ENCODE measurements at places on chromosomes 12 and 14. TPM values are rescaled to one million over a fixed set of nuclear protein-coding genes. Genes with fewer than 3 reads are reported as not detected.
A peak's percentile ranks its signal among the peaks of the same experiment; 100 is the strongest.

DNA sequence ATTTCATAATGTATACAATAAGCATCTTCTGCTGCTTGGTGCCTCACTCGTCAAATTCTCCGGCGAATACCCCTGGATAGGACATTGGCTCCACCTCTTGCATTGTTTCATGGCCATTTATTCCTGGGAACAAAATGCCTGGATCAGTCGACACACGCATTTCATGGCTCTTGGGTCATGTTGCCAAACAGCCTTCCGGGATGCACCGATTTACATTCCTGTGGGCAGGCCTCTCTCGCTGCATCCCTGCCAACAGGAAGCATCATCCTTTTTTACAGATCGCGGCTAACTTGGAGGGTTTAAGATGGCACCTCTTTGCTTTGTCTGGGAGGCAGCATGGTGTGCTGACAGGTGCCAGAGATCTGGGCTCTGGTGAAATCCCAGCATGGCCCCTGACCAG is 32.7 kb upstream of the RIMBP2 start:
- no peak for DNase-seq

DNA sequence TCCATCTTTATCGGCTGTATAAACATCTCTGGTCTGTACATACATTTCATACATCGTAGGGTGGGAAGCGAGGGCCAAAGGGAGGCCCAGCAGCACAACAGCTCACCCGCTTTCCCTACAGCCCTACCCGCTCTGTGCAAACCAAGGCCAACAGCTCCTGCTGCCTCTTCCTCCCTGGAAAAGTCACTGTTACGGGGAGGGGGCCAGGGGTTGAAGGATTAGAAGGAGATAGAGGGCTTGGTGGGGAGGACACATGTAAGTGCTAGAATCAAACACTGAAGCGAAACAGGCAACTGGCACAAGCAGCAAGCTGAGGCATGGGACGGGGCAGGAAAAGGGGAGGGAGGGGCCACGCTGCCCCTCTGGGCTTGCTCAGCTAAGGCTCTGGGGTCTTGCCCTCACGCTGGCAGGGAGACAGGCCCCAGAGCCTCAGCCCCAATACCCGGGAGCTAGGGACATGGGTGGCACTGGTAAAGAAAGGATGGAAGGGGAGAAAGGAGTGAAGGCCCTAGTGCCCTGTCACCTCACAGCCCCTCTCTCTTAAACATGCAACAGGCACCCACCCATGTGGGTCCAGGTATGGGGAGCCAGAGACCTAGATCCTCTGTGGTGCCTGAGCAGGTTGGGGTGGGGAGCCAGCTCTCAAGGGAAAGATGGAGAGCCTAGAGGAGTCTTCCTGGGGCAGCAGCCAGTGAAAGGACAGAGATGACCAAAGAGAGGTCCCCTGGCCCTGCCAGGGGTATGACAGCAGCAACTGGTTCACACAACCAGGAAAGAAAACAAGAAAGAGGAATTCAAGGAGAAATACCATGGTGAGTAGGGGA is 14.4 kb downstream of the SPRYD3 start:
- no peak for DNase-seq

DNA sequence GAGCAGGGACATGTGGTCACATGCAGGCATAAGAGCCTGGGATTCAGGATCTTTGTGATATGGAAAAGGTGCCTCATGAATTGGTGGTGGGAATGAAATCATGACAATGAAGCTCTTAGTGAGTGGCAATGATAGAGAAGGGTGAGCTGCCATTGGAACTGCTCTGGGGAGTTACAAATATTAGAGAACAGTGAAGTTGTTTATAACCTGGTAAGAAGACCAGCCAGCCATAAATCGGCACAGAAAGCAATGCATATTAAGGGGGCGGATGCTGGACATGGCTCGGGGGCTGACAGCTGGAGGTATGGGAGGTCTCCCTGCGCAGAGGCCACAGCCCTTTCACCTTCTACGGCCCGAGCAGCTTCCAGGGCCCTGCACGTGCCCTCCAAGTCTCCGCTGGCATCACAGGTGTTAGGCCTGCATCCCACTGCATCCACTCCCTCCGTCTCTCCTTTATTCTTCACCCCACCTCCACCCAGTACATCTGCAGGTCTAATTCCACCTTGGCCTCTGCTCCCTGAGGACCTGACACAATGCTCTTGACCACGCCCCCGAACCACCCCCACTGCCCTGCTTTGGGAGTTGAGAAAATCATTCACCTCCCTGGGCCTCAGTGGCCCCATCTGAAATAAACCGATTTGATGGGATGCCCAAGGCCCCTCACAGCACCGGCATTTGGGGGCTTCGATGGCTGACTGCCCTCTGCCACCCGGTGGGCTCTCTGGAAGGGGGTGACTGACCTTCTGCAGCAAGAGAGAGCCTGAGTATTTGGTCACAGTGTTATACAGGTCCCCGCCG is 4.1 kb downstream of the CACNA2D4 start:
- DNase-seq = no peak

DNA sequence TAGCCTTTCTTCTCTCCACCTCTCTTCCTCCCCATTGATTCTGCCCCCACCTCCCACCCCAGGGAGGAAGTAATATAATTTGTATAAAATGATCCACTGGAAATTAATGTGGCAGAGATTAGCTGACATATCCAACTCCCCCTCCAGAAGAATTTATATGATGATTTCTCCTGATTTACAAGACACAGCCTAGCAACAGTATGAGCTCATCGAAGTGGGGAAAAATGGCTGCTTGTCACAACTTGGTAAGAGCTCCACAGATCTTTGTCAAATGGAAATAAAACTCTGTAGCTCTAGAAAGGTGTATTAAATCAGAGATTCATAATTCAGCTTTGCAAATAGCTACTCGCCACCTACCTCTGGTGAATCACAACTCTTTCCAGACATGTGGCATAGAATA is 195.7 kb downstream of the NOVA1 start:
- DNase-seq = no peak

DNA sequence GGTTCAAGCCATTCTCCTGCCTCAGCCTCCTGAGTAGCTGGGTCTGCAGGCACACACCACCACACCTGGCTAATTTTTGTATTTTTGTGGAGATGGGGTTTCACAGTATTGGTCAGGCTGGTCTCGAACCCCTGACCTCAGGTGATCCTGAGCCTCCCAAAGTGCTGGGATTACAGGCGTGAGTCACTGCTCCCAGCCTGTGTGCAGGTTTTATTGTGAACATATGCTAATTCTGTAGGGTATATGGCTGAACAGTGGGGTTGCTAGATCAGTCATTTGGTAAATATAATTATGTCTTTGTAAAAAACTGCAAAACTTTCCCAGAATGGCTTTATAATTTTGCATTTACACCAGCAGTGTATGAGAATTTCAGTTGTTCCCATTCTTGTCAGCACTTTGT is 85.9 kb downstream of the RCOR1 start:
- DNase-seq = no peak

GRCh38 chr12:87848248-87848868 is 180.8 kb downstream of the C12orf50 start:
- no peak for DNase-seq

POP5 gene
- total RNA-seq = 26.7 TPM

GRCh38 chr12:27555925-27556778 is 32.1 kb downstream of the PPFIBP1 start:
- no peak for DNase-seq

GRCh38 chr12:42426746-42427145 is 100.8 kb downstream of the PPHLN1 start:
- no peak for DNase-seq

GRCh38 chr14:22159099-22159498 is 429.9 kb downstream of the DAD1 start:
- no peak for DNase-seq

GRCh38 chr12:112419297-112420133 is 768 bp downstream of the PTPN11 start:
- no peak for DNase-seq

DNA sequence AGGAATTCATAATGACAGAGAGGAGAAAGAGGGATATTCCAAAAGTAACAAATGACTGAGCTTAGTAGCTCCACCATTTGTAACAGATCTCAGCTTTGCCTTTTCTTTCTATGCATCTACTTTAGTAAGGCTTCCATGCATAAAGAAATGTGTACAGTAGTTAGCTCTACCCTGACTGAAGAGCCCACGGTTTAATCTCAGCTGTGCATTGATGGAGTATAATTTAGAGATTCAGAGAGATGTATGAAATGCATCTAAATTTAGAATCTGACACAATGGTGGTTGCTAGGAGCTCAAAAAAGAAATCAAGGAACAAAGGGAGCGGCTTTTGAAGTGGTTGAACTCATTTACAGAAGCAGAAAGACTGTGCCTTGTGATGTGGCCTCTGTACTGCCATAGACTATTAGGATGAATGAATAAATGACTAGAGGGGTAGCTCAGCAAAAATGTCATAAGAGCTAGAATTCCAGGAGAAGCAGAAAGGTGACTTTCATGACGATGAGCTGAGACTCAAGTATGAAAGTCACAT is 838.6 kb downstream of the RPS29 start:
- no peak for DNase-seq

DNA sequence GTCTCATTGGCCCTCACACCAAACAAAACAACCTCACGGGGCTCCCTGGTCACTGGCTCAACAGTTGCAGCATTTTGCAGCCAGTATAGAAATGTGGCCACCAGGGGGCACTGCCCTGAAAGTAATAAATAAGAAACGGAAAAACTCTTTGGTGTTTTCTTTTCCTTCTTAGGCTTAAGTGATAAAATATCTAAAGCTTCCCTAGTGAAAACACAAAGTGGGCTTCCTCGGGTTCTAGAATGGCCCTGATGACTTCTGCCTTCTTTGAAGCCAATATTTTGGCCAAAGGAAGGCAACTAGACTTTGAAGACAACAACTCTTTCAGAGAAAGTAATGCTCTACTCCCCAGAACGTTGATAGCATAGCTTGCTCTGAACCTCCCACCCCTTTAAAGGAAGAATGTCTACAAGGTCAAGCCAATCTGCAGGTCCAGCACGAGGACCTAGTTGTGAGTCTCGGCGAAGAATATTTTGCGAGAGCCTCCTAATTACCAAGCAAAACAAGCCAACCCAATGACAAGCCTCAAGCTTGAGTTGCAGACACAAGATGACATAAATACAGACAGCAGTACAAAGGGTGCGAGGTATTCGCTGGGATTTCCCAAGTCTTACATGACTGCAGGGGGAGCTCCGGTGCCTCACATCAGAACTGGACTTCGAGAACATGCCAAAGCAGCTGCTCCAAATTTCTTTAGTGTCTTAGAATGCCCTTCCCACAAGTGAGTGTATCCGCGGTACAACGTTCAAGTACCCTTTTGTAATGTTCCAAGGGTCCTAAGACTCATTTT is 2.6 kb downstream of the ITPK1 start:
- DNase-seq = peak; percentile 12

DNA sequence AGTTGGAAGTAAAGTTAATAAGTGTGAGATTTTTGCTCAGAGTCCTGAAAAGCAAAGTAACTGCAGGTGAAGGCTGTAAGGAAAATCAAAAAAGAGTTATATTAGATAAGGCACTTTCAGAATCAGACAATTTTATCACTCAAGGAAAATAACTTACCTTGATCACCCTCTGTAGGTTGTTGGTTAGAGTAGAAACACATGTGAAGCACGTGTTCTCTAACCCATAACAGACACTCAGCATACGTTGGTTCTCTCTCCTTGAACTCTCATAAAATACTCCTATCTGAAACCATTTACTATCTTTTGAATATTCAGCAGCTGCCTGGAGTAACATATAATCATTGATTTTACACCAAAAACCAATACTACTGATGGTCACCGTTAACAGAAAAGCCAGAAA is 335.5 kb downstream of the KCNH5 start:
- no peak for DNase-seq

DNA sequence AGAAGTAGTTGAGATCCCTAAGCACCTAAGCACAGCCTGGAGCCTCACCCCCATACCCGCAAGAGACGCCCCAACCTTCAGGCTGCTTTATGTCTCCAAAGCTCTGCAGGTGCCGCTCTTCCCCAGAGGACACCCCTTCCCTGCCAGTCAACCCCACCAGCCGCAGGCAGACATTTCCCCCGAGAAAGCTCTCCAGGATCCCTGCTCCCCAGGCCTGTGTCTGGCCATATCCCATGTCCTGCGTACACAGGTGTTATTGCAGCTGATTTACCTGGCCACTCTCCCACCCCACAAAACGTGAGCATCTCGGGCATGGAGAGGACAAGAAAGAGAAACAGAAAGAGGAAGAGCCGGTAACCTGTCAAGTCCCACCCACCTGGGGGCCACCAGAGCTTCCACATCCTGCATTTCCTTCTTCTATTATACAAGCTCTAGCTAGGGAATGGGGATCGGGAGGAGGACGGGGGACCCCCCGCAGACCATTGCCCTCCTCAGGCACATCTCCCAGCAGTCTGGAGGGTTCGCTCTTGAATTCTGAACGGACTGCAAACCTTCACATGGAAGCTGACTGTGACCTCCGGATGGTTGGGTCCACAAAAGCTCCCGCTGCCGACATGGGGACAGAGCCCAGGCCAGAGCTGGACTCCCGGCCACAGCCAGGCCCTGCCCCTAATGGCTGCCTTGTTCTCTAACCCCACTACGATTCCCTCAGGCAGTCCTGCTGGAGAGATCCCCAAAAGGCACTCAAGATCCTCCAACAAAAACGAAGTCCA is 17.6 kb downstream of the CCDC88C start:
- DNase-seq = no peak

DNA sequence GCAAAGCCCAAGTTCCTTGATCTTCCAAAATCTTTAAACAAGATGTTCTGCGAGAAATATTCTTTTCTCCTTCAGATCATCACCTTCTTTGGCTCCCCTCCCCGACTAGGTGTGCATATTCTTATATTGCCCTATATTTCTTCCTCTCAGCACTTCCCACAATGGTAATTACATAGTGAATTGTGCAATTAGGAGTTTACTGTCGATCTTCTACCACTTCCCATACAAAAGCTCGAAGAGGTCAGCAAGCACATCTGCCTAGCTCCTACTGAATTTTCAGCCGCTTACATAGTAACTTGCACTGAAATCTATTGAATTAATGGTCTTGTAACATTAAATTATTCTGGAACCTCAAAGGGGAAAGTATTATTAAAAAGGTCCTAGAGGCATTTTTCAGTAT is 16.7 kb downstream of the OSBPL8 start:
- DNase-seq = no peak

GRCh38 chr12:7304456-7304855 is 584 bp downstream of the ACSM4 start:
- DNase-seq = no peak

GRCh38 chr14:27739657-27740156 is 1026.9 kb upstream of the FOXG1 start:
- DNase-seq = no peak

DNA sequence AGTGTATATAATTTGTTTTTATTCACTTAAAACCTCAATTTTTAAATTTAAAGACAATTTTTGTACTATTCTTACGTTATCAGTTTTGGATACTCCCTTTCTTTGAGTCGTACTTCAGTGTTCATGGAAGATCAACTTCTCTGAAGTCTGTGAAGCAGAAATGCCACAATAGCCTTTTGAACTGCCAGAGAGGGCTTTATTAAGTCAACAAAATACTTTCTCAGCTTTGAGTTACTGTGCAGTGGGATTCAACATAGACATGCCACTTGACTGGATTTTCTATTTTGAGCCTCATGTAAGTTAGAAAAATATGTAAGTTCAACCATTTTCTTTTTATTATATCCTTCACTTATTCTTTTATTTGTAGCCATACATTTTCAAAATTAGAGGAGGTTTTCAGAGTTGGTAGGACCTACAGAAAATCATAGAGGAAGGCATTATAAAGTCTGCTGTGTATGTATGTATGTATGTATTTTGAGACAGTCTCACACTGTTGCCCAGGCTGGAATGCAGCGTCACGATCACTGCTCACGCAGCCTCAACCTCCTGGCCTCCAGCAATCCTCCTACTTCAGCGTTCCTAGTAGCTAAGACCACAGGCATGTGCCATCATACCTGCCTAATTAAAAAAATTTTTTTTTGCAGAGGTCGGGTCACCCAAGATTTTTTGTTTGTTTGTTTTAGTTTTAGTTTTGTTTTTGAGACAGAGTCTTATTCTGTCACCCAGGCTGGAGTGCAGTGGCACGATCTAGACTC is 31.3 kb upstream of the BCAT1 start:
- DNase-seq = no peak

Measured in esophagus squamous epithelium (tissue), 5 donors.